ENCODE measurements at places on chromosomes 12 and 14.

- DNase-seq: no peak
Observed at GRCh38 chr14:21059842-21060613, 2.4 kb downstream of the RNASE8 start.

DNA sequence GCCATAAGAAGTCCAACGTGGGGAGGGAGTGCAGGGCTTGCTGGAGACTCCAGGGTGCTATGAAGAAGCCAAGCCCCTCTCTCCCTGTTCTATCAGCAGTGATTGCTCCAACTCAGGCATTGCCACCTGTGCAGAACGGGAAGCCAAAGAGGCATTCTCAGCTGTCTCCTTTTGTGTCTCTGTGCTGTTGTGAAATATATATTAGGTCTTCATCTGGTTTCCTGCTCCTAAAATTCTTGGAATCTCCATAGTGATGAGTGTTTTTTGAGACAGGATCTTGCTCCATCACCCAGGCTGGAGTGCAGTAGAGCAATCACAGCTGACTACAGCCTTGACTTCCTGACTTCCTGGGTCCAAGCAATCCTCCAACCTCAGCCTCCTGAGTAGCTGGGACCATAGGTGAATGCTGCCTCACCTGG, 51.2 kb upstream of the AEBP2 start:
- DNase-seq: no peak

GRCh38 chr12:130049666-130050065, 112.6 kb upstream of the FZD10 start:
- no peak for DNase-seq

DNA sequence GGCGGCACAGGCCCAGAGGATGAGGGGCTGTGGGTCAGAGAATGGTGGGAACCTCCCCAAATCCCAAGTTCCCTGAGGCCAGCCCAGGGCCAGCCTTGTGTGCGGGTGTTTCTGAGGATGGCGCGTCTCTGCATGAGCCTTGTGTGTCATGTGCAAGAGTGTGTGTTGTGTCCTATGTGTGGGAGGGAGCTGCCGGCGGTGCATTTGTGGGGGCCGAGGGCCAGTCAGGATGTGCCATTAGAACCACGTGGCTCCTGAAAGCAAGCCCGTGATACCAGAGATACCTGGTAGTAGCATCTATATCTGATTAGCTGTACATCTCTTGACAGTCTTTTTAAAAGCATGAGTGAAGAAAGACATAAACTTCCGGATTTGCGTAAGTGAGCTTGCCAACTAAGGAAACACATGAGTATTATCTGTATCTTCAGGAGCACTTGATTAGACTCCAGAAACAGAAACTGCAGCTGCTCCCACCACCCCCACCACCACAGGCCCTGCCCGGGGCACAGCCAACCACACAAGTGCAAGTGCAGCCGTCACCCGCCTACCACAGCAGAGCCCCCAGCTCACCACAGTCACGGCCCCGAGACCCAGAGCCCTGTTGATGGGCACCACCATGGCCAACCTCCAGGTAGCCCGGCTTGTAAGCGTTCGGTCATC, 19.2 kb downstream of the DDX51 start:
- DNase-seq: no peak

- DNase-seq: no peak
Observed at GRCh38 chr14:103155826-103156394, 32.6 kb downstream of the TNFAIP2 start.

DNA sequence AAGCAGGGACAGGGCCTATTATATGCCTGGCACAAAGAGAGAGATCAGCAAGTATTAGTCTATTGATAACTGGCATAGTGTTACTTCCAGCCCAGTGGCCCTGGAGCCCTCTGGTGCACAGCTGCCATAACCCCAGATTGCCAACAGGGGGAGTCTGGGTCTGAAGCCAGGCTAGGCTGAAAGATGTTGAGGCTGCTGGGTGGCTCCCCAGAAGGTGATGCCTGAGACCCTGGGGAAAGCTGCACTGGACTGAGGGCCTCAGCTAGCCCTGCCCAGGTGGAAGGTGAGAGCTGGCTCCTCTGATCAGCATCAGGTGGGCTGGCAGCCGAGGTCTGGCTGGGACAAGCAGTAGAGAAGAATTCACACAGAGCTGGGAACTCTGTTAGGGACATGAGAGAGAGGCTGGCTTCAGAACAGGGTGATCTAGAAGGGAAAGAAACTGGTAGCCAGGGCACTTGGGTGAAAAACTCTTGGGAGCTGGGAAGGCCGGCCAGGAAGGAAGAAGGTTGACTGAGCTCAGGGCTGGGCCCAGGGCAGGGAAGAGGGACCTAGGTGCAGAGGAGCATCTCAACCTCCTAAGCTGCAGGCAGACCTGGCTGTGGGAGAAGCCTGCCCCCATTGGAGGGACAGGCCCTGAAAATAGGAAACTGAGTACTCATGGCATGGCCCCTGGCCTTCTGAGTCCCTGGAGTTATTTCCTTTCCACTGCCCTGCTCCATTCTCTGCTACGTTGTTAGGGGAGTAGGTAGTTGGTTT, 3.9 kb downstream of the GZMH start:
- peak; percentile 83 for DNase-seq

DNA sequence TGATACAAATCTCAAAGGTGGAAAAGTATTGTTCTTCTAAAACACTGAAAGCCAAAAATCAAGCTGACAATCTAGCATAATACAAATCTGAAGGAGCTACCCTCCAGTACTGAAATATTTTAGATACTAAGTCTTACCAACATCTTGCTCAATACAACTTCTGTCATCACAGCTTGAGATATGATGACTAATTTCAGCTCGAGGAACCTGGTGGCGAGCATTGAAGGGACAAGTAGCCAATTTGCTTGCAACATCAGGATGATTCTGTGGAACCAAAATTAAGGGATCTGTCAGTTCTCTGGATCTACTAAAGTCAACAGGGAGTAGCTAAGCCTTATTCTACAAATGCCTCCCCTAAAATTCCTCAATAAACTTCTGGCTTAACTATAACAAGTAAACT, 10.4 kb downstream of the GTSF1 start:
- no peak for DNase-seq

DNA sequence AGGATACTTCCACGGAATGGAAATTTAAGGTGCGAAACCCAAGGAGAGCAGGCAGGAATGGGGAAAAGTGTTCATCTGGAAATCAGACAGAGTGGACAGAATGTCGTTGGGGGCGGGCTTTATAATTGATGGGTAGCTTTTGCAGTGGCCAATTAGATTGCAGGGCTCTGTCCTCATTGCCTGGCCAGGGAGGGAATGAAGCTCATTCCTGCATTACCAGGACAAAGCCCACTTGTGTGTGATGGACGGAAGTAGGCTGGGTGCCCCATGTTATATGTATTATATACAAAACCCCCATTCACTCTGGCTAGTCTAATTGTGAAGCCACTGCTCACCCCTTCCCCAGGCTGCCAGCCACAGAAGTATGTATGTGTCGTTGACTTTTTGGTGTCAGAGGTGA, 23.6 kb downstream of the ZNF664 start:
- DNase-seq: no peak

DNA sequence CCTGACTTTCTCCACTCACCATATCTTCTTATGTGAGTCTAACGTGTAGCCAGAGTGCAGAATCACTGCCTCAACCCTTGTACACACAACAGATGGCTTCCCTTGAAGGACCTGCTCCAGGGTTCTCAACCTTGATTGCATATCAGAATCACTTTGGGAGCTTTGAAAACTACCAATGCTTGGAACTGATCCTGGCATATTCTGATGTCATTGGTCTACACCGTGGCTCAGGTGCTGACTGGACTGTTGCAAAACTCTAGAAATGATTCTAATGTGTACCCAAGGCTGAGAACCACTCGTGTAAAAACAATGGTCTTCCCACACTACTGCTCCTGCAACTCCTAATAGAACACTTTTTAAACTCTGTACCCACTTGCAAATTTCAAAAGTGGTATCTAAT, 18.5 kb downstream of the TMEM132D start:
- DNase-seq: no peak

DNA sequence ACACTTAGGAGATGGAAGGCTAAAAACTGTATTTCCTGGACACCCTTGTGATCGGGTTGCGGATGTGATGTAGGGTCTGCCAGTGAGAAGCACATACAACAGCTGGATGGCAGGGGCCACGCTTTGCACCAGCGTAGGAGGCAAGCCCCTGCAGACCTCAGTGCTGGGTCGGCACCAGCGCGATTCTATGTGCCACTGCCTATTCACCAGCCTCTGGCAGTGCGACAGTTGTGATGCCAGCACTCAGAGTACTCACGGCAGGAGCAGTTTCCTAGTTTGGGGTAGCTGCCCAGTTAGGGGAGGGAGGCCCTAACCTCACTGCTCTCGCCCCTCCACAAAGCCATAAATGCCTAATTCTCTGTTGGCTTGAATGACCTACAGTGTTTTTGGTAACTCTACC, 31.6 kb downstream of the SPTLC2 start:
- no peak for DNase-seq

DNA sequence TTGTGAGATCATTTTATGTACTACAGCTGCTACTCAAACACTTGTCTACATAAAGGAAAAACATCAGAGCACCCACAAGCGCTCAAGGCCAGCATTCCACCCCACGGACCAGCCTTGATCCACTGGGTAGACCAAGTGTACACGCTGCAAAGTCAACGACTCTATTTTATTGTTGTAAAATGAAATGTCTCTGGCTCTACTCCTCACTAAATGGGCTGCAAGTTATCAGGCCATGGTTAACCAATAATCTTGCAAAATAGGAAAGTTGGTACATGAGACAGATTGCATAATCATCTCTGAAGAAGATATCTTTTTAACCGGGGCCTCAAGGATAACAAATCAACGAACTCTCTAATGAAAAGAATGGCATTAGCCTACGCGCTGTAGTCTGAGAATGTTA, 69.9 kb upstream of the FOXN3 start:
- DNase-seq: no peak

DNA sequence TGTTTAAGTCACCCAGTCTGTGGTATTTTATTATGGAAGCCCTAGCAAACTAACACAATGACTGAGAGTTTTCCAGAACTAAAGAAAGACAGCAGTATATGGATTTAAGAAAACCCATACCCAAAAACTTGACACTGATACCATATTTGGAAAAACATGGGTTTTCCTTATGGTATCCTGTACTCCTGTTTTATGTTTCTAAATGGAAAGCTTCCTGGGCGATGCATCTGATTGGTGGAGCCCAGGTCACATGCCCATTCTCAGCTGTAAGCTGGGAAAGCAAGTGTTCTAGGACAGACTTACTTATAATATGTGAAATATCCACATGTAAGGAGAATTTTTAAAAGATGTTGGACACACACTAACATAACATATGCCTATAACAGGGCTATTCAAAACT, 4.5 kb upstream of the RNASE4 start:
- DNase-seq: peak; percentile 31

GRCh38 chr12:98719515-98720504, 74.7 kb downstream of the APAF1 start:
- no peak for DNase-seq

GRCh38 chr12:65565601-65566560, 258.4 kb upstream of the HMGA2 start:
- no peak for DNase-seq

DNA sequence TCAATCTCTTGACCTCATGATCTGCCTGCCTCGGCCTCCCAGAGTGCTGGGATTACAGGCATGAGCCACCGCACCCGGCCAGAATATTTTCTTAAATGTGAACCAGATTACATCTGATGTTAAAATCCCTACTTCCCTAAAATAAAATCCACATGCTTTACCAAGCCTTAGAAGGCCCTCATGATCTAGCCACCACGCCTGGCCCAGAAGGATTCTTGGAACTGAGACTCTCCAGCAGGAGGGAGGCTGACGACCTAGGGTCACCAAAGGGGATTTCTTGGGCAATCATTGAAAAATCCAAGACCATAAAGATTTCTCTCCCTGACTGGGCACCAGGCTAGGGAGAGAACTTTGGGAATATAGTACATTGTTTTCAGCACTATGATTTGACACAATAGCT, 25.2 kb upstream of the RASSF3 start:
- no peak for DNase-seq

DNA sequence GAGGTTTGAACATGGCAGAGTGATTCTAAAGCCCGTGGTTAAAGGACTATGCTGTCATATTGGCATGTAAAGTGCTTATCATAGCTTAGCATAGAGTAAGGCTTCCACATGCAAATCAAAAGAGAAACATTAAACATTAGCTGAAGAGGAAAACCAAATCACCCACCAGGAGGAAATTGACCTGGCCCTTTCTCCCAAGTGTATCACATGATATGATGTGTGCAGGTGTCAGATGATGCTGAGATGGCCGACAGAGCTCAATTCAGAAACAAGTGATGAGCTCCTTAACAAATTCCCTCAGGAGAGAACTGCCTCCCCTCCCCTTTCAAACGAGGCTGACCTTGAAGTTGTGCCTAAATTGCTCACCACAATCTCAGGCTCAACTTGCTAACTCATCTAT, 217.1 kb upstream of the BTG1 start:
- DNase-seq: no peak

DNA sequence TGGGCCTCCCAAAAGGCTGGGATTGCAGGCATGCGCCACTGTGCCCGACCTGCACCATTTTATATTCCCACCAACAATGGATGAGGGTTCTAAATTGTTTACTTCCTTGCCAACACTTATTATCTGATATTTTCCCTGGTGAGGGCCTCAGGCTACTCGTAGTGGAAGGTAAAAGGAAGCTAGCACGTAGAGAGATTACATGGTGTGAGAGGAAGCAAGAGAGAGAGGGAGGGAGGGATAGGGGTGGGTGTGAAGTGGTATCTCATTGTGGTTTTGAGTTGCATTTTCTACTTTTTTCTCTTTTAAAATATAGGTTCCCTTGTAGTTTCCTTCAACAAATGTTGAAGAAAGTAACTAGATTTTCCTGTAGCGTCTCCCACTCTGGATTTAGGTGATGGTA, 30.9 kb downstream of the MYO1H start:
- no peak for DNase-seq

DNA sequence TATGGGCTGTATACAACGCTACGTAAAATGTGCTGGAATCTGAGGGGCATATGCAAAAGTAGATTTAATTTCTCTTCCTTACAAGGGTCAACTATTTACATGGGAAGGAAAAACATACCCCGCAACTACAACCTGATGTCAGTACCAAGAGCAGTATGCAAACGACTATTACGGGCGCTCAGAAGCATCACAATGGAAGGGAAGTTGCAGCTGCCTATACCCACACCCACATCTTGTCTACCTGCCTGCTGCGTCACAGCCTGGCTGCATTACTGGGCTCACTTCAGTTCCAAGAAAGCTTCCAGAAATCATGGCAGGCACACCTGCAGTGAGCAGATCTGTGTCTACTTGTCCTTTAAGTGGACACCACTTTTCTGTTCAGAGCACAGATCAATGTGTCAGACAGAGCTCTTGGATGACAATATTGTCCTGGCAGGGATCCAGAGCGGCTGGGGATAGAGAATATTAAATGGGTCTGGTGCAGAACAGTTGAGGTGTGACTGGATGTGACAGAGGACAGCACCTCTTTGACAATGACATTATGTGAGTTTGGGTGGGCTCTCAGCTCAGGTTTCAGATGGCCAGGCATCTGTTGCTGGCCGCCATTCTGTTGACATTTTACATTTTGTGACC, 41.5 kb upstream of the GNG2 start:
- DNase-seq: no peak
